NCI-H446 treated with DMSO at 0.1 percent for 48 hours (cell line): ENCODE measurements at places on chromosomes 13 and 19.

DNA sequence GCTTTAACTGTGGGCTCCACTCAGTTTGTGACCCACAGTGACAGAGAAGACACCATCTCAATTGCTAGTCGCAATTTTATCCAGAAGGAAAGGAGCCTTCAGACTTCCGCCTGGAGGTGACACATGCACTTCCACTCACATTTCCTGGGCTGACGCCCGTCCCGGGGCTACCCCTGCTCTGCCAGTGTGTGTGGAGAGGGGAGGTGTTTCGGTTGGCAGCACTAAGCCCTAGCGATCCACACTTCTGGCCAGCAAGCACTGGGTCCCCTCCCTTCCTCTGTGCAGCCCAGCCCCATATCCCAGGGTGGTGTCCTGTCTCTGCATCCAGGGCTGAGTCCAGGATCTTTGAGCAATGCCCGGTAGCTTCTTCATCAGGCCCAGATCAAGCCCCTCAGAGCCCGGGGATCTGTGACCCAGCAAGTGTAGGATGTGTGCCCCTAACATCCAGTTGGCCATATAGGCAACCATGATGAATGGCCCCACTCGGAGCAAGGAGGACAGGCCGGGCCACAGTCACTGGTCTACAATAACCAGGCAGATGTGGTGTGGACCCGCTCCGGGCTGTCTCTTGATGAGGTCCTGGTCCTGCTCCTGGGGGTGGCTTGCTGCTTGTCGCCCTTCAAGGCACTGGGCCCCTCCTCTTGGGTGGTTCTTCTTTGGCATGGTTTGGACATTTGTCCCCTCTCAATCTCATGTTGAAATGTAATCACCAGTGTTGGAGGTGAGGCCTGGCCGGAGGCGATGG lies 141.9 kb upstream of the SPACA7 start:
- no peak for DNase-seq

GRCh38 chr19:18596752-18597157 lies 8.2 kb downstream of the REX1BD start:
- DNase-seq = no peak

DNA sequence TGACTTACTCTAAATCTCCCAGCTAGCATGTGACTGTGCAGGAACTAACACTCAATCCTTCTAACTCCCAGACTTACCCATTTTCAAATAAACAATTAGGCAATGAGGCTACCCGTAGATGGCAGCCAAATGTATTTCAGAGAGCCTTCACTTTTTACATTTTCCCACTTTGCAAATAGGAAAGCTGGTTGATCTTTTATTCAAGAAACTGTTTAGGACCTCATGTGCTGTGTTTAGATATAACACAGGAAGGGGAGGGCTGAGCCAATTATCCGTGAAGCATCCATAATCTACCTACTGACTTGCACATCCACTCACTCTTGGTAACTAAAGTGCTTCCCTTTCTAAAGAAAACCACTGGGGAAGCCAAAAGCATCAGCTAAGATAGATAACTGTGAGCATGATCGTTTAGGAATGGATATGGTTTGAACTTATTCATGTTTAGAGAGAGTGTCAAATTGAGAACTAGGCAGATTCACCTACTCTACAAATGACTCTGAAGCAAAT lies 33.4 kb downstream of the MBNL2 start:
- no peak for DNase-seq

- DNase-seq = no peak
Measured at GRCh38 chr19:28971049-28971448, 241.9 kb downstream of the UQCRFS1 start.

- no peak for DNase-seq
Measured at GRCh38 chr13:48412881-48413351, at the start of gene LPAR6. Gene LPAR6 (minus strand): TSS chr13:48413113. CDS start chr13:48412423, 690 bp downstream.

DNA sequence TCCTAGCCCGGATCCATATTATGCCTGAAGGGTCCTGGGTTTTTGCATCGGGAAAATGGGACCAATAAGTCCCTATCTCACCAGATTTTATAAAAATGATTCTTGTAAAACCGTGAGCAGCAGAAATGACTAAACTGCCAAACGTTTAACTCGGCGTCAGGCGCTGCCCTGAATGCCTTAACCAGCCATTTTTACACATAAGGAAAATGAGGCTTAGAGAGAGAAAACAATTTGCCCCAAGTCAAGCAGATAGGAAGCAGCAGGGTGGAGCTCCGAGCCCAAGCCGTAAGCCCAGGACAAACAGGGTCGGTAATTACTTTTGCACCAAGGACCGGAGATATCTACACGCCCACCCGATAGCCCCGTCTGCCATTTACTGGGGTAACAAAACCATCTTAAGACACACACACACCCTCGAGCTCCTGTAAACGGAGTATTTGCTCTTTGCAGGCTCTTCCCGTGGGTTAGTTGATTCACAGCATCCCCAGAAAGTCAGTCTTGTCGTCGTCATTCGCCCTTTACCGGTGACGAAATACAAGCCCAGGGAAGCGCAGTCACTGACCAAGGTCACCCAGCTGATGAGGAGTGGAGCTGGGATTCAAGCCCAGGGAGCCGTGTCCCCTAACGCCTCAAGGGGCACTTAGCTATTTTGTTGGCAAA lies 16.0 kb upstream of the MRI1 start:
- DNase-seq = no peak

DNA sequence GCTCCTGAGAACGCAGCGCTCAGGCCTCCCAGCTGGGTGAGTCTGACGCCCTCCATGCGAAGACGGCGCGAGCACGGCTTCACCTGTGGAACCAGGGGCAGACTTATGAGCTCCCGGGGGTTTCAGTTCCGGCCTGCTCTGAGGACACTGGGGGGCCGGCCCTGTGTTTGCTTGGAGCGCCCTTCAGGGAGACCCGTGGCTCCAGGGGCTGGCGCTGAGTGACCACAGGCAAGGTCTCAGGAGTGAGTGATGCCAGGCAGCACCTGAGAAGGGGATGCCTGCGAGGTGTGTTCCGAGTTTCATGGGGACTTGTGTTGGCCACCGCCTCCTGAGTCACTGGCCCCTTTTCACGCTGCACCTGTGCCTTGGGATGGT lies 4.5 kb downstream of the MCF2L start:
- no peak for DNase-seq

DNA sequence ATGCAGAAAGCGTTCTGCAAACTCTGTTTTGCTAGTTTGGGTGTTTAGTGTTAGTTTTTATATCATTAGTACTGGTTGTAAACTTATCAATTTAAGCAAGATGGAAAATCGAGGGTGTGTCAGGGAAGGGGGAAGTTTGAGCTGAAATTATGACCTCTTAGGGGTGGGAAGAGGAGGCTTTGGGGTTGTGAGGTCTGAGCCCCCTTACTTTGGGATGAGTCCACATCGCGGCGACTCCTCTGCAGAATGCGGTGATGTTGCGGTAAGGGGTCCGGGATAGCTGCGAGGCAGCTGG lies 743 bp upstream of the NDUFS7 start:
- DNase-seq = no peak

DNA sequence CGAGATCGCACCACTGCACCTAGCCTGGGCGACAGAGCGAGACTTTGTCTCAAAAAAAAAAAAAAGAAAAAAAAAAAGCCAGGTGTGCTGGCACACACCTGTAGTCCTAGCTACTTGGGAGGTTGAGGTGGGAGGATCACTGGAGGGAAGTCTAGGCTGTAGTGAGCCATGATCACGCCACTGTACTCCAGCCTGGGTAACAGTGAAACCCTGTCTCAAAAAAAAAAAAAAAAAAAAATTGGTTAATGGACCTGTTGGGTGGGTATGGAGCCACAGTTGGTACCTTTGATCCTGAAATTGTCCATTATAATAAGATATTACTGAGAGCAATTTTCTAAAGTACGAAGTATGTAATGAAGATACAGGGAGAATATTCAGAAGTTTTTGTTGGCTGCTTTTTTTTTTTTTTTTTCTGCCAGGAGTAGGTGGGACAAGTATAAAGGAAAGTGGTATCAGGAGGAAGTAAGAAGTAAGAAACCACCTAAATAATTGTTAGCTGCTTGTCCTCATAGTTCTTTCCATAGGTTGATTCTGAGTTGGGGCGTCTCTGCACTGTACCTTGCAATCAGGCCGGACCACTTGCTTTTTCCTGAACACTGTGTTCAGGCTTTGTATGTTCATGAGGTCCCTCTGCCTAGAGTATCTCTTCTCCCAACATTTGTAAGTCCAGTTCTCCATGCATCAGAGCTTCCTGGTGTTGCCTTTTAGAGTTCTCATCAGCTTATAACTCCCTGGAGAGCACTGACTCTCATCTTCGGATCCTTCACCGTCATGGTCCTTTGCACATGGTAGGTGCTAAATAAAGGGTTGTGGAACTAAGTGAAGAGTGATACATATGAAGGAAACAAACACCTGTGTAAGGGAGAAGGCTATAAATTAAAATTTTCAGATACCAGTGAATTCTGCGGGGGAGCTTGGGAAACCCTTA lies 31.7 kb downstream of the ARHGAP35 start:
- no peak for DNase-seq

GRCh38 chr13:78341032-78341431 lies 262.3 kb downstream of the POU4F1 start:
- no peak for DNase-seq

GRCh38 chr13:46603165-46603603 lies 50.2 kb downstream of the LRCH1 start:
- DNase-seq = no peak

GRCh38 chr13:108104736-108105135 lies 110.6 kb downstream of the LIG4 start:
- DNase-seq = no peak

GRCh38 chr19:2993579-2993978 lies 16.2 kb downstream of the TLE6 start:
- no peak for DNase-seq
